ENCODE measurements at places on chromosomes 13 and 19. TPM values are rescaled to one million over a fixed set of nuclear protein-coding genes. Genes with fewer than 3 reads are reported as not detected.

Gene GIPR
- 0.72 TPM for total RNA-seq

Gene PROZ
- 3.1 TPM for total RNA-seq

Gene ZNF235
- 17.6 TPM for total RNA-seq

Gene ZIM2
- 24.1 TPM for total RNA-seq

Gene ZNF600
- total RNA-seq, result 35.2 TPM

Gene TEX26
- not detected for total RNA-seq

Gene RASGRP4
- 0.96 TPM for total RNA-seq

Gene UBAC2
- total RNA-seq, result 32.7 TPM

Gene FCGBP
- 175 TPM for total RNA-seq

Gene JAK3
- 32.7 TPM for total RNA-seq

Gene EID2B
- 11.3 TPM for total RNA-seq

Gene TINCR
- 4.8 TPM for total RNA-seq

Gene KPTN
- total RNA-seq, result 4.1 TPM

Gene PRTN3
- total RNA-seq, result not detected

Gene SMIM24
- total RNA-seq, result not detected

Gene FARP1
- 56.6 TPM for total RNA-seq

Gene CEBPA
- 7.5 TPM for total RNA-seq

Data from umbilical cord (tissue), 2 donors.